Stimulated activated CD4-positive, alpha-beta T cell treated with anti-CD3 and anti-CD28 coated beads, TNF-alpha, amount 100 ng/mL, for 24 hours (primary cell): ENCODE measurements at places on chromosomes 6 and 20.

- DNase-seq, result no peak
These were observed 233.8 kb upstream of the SUPT3H start for GRCh38 chr6:45611491-45611890.

DNA sequence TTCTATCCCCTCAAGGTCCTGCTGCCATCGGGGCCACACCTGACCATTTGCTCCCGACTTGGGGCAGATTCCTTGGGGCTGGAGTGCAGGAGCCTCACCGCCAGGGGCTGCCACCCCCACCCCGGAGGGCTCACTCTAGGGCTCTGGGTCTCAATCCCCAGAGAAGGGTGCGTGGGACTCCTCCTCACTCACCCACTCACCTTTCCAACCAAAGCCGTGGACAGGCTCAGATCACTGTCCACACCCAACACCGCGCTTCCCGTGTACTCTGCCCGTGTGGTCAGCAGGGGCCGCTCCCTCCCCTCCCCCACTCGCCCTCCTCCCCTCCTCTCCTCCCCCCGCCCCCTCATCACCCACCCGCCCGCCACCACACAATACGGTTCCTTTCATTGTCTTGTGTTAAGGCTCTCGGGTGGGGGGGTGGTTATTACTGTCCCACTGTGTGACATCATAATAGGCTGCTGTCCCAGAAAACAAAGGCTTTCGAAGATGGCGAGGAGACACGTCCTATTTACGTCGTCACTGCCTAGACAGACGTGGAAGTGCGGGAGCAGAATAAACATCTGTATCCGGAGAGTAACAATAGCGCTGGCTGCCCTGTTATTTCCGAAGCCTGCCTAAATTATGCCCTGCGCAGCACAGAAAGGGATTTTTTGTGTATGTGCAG, 85.8 kb downstream of the YTHDF1 start:
- no peak for DNase-seq

DNA sequence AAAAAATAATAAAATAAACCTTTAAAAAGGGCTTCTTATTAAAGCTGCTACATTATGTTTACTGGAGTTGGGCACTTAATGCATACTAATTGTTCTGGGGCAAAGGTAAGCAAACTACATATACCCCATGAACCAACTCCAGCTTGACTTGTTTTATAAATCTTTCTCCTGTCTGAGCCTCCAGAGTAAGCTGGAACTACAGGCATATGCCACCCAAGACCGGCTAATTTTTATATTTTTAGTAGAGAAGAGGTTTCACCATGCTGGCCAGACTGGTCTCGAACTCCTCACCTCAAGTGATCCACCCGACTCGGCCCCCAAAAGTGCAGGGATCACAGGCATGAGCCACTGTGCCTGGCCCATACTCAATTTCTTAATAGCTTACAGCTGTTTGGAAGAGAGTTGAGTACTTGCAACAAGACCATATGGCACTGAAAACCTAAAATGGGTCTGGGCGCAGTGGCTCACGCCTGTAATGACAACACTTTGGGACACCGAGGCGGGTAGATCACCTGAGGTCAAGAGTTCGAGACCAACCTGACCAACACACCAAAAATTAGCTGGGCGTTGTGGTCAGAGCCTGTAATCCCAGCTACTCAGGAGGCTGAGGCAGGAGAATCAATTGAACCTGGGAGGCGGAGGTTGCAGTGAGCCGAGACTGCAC, 19.9 kb downstream of the ROMO1 start:
- DNase-seq, result no peak

- DNase-seq, result no peak
These were observed 8.0 kb downstream of the CASS4 start for GRCh38 chr20:56420028-56420427.

- DNase-seq, result no peak
These were observed 33.2 kb downstream of the HLA-DRA start for GRCh38 chr6:32472781-32473375.

DNA sequence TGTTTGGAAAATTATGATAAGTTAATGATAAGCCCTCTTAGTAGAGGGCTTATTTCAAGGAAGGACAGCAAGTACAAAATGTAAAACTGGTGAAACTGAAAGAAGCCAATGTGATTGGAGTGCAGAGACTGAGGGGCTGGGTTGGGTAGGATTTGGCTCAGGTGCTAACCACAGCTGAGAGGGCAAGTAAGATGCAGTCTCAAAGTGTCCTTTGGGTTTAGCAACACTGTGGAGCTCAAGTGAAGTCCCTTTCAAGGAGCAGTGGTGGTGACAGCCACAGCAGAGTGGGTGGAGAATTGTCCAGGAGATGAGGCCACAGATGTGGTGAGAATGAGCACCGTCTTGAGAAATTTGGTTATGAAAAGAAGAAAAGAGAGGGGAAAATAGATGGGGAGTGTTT, 181.4 kb downstream of the AKAP7 start:
- DNase-seq, result no peak
